ENCODE measurements at places on chromosomes 2 and 18.
A peak's percentile ranks its signal among the peaks of the same experiment; 100 is the strongest.

GRCh38 chr2:203583084-203583695 is 48.1 kb upstream of the RAPH1 start:
- DNase-seq, result no peak

DNA sequence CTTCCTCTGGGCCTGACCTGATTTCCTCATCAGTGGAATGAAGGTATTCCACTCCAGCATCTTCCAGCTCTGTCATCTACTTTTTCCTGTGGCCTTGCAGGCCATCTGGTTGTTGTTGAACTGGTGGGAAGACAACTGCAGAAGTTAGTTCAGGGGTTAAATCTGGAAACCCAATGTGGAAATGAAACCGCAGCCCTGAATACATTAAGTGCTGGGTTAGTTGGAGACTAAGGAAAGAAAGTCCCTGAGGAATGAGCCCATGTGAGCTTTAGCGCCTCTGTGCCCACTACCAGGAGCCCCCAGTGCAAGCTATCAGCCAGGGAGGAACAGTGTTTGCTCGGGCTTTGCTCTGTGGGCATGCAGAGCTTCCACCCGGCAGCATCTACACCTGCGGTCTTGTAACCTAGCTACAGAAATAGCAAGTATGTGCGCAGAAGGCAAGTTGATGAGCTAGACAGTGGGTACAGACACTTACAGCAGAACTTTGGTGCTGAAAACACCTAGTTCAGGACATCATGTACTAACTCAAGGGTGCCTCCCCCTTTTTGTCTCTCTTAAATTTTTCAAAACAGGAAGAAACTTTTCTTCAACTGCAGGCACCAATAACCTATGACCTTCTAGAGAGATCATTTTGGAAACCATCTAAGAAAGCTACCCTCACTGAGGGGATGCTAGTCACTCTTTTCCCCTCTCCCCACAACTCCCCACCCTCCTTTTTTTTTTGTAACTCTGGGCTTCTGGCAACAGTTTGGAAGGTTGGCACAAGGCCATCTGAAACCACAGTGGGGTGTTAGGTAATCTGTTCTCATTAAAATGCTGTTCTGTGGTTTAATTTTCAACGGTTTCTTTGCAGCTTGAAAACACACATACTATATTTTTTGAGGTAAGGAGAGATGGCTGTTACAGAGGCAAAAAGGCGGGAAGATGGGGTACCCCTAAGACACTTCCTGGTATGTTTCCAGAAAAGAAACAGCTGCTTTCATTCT is 18.3 kb upstream of the CXCR4 start:
- peak; percentile 45 for DNase-seq

GRCh38 chr2:150166313-150167051 is 321.0 kb downstream of the RND3 start:
- no peak for DNase-seq

DNA sequence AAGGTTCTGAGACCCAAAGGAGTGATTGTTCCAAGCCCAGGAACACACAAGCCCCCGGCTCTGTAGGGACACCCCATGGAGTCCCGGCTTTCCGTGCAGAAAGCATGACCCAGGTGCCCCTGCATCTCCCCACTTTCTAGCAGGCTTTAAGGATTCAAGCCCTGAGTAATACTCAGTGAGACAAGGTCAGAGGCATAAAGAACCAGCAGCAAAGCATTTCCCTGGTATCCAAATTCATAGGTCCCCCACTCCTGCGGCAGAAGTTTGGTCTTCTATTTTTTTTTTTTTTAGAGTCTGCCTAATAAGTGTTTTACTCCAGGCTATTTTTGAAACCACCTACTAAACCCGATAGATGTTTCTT is 16.3 kb downstream of the TSHZ1 start:
- no peak for DNase-seq

DNA sequence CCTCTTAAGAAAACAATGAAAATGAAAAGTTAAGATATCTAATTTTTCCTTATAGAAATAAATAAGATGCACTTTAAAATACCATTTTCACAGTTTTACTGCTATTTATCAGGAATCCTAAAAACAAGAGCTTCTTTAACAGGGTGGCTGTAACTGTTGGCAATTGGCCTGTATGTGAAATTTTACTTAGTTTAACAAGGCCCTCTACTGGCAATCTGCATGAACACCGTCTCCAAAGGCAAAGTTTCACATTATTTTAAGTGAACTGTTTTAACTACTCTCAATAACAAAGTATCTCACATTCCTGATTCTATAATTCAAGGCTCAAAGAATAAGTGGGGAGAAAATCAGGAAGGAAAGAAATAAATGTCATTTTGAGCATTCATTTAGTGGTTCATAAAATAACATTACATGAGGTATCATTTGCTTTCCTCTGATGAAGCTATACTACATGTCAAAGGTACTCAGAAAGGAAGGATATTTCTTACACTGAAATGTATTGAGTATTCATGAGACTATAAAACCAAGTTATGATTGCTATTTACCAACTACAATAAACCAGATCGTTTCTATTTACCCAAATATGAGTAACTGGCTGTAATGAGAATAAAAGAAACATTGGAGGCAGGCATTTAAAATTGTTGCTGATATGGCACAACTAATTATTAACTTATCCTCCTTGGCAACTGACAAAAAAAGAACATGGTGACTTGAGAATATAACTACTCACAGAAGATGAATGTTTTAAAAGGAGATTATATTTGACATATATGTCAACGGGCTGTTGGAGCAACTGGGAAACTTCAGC is 7.0 kb downstream of the NCKAP5 start:
- DNase-seq, result peak; percentile 30

DNA sequence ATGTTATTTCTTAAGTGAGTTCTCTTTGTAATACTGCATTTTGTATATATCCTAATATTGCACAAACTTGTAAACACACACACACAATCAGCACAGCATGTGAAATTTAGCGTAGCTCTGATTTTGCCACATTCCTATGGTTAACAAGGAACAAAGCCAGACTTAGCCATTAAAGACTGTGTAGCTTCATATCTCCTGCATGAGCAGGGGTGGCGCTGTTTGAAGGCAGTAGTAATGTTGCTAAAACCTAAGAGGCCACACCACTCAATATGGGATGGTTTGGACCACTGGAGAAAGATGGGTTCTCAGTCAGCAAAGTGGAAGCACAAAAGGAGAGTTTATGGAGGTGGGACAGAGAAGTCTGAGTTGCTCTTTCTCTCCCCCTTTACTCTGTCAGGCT is 61.1 kb upstream of the RND3 start:
- DNase-seq, result no peak

DNA sequence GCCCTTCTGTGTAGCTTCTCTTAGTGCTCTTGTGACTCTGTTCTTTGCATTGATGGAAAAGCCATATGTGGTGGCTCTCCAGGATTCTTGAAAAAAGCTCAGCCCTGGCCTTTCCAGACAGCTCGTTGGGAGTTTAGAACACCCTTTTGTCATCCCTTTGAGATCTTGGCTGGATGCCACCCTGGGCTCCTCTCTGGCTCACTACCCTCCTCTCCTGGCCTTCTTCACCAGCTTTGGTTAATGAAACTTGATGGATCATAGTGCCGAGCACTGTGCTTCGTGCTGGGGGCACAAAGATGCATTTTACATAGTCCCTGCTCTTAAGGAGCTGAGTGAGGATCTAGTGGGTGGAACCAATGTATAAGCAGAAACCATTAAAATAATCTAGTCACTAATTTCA is 15.6 kb upstream of the FHOD3 start:
- no peak for DNase-seq

DNA sequence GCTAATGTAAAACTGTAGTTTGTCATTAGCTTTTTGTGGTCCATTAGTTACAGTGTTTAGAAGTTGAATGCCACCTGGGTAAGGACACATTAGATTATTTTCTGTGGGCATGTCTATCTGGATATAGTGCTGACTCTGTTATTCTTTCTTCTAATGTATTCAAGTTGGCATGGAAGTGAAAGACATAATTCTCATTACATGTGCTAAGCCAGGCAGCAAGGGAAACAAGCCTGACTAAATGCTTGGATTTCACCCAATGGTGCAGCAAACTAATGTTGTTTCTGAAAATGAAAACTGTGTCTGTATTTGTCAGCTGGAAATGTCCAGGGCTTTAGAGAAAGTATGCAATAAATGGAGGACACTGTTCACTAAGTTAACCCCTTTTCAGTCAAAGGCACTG is 100.7 kb downstream of the NUP35 start:
- no peak for DNase-seq

GRCh38 chr18:13245481-13246000 is 27.0 kb downstream of the LDLRAD4 start:
- DNase-seq, result no peak

DNA sequence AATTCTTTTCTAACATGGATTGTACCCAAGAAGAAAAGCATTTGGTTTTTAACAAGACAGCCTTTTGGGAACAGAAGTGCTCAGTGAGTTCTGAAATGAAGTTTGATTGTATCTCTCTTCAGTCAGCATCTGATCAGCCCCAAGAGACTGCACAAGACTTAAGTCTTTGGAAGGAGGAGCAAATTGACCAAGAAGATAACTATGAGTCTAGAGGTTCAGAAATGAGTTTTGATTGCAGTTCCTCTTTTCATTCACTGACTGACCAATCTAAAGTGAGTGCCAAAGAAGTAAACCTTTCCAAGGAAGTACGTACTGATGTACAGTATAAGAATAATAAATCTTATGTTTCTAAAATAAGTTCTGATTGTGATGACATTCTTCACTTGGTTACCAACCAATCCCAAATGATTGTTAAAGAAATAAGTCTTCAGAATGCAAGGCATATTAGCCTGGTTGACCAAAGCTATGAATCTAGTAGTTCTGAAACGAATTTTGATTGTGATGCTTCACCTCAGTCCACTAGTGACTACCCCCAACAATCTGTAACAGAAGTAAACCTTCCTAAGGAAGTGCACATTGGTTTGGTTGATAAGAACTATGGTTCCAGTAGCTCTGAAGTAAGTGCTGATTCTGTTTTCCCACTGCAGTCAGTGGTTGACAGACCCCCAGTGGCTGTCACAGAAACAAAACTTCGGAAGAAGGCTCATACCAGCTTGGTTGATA is 31.2 kb downstream of the ZDBF2 start:
- DNase-seq, result no peak

GRCh38 chr2:204909791-204910190 is 364.5 kb downstream of the PARD3B start:
- no peak for DNase-seq

- no peak for DNase-seq
These were observed 14.1 kb downstream of the LIMS1 start for GRCh38 chr2:108548208-108549003.

DNA sequence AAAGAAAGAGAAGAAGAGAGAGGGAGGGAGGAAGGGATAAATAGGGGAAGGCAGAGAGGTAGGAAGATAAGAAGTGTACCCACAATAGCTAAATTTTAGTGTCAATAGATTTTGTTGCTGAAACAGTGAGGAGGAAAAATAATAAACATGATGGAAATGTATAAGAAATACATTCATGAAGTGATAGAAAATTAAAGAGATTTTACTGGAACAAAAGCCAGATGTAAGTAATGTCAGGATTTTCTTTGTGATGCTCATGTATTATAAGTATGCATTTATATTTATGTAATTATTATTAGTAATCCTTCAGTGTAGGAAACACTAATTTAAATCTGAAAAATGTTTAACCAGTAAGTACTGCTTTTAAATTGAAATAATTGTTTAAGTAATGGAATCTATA is 1125.2 kb upstream of the FANCL start:
- no peak for DNase-seq

- DNase-seq, result no peak
These were observed 386.5 kb upstream of the SLC39A10 start for GRCh38 chr2:195270466-195271039.

DNA sequence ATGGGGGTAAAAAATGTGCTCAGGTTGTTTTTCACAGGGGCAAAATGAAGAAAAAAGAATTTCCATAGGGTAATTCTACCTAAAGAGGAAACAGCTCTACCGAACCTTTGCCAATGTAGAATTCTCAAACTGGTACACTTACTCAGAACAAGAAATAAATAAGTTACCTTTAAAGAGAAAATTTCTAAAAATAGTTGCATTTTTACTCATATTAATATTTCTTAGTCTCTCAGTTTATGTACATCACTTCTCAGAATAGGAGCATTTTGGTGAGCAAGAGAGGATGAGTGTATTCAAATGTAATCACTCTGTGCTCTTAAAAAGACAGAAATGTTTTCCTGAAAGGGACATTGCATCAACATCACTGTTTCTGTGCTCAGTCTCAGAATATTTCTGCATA is 574.7 kb upstream of the SLC8A1 start:
- no peak for DNase-seq

DNA sequence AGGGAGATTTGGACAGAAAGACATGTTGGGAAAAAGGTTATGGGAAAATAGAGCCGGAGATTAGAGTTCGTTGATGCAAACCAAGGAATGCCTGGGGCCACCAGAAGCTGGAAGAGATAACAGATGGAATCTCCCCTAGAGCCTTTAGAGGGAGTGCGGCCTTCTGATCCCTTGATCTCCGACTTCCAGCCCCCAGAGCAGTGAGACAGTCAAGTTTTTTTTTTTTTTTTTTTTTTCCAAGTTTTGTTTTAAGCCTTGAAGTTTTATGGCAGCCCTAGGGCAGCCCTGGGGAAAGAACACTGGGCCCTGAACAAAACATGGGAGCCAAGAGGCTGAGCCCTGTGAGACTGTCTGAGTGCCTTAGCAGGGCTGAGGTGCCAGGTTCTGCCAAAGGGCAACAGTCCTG is 6.5 kb downstream of the DGKD start:
- DNase-seq, result no peak

GRCh38 chr2:128779301-128780095 is 460.8 kb upstream of the HS6ST1 start:
- DNase-seq, result no peak

DNA sequence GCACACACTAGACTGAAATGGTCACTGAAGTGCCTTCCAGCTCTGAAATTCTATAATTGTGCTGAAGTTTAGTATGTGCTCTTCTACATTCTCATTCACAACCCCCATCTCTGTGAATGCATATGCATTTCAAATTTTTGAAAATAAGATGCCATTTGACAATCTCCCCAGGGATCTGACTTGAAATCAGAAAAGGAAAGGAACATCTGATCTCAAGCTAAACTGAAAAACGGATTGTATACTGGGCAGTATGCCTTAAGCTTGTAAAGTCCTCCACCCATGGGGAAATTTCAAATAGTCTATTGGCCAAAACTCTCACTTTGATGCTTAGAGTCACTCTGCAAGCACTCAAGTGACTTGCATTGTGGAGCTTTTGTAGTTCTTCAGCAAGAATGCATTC is 22.9 kb downstream of the FAP start:
- DNase-seq, result no peak

DNA sequence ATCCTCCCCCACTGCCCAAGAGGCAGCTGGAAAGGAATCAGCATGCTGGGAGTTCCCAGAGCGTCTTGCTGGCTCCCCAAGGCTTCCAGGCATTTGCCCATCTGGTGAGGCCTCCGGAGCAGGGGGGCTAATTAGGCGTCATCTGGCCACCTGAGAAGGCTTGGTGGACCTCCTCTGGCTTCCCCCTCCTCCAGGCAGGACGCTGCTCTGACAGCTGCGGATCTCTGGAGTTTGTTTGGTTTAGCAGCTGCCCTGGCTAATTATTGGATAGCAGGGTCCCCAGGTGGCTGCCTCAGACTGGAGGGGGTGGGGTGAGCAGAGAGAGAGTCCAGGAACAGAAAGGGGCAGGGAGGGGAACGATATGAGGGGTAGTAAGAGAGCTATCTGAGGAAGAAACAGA is 425.2 kb upstream of the MEX3C start:
- no peak for DNase-seq

Data from GM20000 (cell line).